Adrenal gland (tissue), 19 donors: ENCODE measurements at places on chromosomes 4 and X. TPM values are rescaled to one million over a fixed set of nuclear protein-coding genes. Genes with fewer than 3 reads are reported as not detected.

SRPK3 gene
- 0.31 TPM for polyA plus RNA-seq

ETNPPL gene
- 2.1 TPM for polyA plus RNA-seq

GPAT3 gene
- 0.75 TPM for polyA plus RNA-seq

C4orf36 gene
- not detected for polyA plus RNA-seq

UGT2B11 gene
- not detected for polyA plus RNA-seq

SSX4B gene
- not detected for polyA plus RNA-seq

FSTL5 gene
- polyA plus RNA-seq, result 0.64 TPM

HHIP gene
- 12.7 TPM for polyA plus RNA-seq

MAGED2 gene
- 121 TPM for polyA plus RNA-seq

RTL5 gene
- 7.5 TPM for polyA plus RNA-seq

MAGEE2 gene
- polyA plus RNA-seq, result 0.07 TPM

CFAP99 gene
- polyA plus RNA-seq, result 2.1 TPM

ELOVL6 gene
- 3.8 TPM for polyA plus RNA-seq

GYPB gene
- polyA plus RNA-seq, result not detected

ARSJ gene
- 2.5 TPM for polyA plus RNA-seq

HERC5 gene
- 6.3 TPM for polyA plus RNA-seq

TENM3 gene
- 14.4 TPM for polyA plus RNA-seq

RRAGB gene
- 26.8 TPM for polyA plus RNA-seq

HSFX1 gene
- polyA plus RNA-seq, result 0.51 TPM

FRMD7 gene
- polyA plus RNA-seq, result not detected

HERC3 gene
- polyA plus RNA-seq, result 5.4 TPM

KCTD8 gene
- polyA plus RNA-seq, result 0.29 TPM

USP51 gene
- 2.0 TPM for polyA plus RNA-seq

GAB1 gene
- polyA plus RNA-seq, result 14.1 TPM

SMR3B gene
- polyA plus RNA-seq, result not detected

PHOX2B gene
- polyA plus RNA-seq, result 6.8 TPM

FAM9B gene
- polyA plus RNA-seq, result not detected

SLC10A4 gene
- polyA plus RNA-seq, result 0.77 TPM

DDIT4L gene
- polyA plus RNA-seq, result 0.88 TPM

PYURF gene
- polyA plus RNA-seq, result 97.3 TPM

MEPE gene
- polyA plus RNA-seq, result not detected

POLN gene
- polyA plus RNA-seq, result 10.6 TPM

RBM46 gene
- polyA plus RNA-seq, result not detected

OCIAD1 gene
- polyA plus RNA-seq, result 97.7 TPM

SLITRK4 gene
- polyA plus RNA-seq, result 27.6 TPM

UGT2A2 gene
- not detected for polyA plus RNA-seq
